ENCODE measurements at places on chromosomes 5 and 9.

- DNase-seq, result peak; percentile 65
Observed at GRCh38 chr5:176405656-176406435, 10.5 kb downstream of the CLTB start.

DNA sequence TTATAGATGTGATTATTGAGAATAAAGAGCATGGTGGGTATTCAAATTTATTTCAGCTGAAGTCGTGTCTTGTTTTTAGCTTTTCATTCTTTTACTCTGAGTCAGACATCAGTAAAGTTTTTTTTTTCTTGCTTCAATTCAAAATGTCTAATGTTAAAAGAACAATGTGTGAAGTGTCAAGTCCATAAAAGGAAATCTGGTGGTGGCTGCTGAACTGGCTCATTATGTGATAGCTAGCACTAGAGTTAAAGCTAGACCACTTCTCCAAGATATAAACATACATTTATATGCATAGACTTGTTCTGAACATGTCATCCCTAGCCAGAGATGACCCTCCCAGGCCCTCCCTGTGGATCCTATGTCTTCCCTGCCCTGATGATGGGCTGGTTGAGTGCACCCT lies 338.3 kb downstream of the RAB3C start:
- no peak for DNase-seq

- DNase-seq, result no peak
Observed at GRCh38 chr5:5755888-5756287, 333.4 kb downstream of the ICE1 start.

- peak; percentile 51 for DNase-seq
Observed at GRCh38 chr9:76419782-76420380, 25.7 kb upstream of the RFK start.

GRCh38 chr5:133925866-133926488 lies 42.4 kb downstream of the C5orf15 start:
- DNase-seq, result no peak

DNA sequence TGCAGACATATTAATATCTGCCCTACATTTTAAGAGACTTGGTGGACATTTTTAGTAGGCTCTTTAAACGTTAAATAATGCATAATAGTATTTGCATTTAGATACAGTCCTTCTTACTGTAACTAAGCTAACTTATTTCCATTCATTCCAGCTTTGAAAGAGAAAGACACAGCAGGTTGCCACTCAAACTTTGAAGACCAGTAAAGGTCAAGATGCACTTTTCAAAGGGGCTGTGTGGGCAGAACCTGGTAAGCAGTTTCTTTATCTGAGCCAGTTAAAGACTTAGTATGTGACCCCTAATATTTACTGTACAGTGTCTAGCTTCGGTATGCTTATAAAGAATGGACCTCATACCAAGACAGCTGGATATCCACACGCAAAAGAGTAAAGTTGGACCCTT lies 20.8 kb downstream of the PLGRKT start:
- DNase-seq, result no peak

DNA sequence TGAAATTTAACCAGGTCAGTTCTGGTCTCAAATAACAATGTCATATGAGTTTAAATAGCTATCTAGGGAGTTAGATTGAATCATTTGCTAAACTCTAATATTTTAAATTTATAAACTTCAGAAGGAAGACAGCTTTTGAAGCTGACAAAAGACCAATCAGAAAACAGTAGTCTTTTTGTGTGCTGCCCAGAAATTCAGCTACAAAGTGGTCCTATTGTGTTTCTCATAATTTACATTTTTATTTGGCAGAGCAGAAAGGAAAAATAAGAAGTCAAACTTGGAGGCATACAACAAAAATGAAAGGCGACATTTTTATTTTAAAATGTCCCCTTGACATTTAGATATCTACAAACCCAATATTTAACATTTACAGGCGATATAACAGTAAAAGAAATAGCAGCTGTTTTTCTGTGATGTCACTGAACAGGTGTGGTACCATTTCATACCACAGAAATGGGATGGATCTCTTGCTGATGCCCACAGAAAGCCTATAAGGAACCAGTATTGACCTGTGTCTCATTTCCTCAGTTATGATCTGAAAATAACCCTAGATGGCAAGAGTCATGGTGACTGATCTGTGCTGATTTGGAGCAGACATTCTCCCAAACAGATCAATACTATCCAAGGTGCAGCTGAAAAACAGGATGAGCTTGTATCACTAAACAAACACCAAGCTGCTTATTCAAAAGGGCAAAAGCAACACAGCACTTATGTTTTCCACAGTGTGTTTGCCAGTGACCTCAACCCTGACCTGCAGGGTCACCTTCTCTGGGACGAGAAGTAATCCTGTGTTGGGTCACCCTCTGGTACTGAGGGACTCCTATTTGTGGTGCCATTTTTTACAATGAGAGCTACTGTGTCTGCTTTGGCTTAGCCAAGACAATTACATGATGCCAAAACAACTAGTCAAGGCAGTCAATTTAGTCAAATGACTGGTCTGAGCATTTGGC lies 3.6 kb upstream of the FST start:
- DNase-seq, result no peak

- no peak for DNase-seq
Observed at GRCh38 chr5:157216391-157217142, 35.9 kb downstream of the ITK start.

DNA sequence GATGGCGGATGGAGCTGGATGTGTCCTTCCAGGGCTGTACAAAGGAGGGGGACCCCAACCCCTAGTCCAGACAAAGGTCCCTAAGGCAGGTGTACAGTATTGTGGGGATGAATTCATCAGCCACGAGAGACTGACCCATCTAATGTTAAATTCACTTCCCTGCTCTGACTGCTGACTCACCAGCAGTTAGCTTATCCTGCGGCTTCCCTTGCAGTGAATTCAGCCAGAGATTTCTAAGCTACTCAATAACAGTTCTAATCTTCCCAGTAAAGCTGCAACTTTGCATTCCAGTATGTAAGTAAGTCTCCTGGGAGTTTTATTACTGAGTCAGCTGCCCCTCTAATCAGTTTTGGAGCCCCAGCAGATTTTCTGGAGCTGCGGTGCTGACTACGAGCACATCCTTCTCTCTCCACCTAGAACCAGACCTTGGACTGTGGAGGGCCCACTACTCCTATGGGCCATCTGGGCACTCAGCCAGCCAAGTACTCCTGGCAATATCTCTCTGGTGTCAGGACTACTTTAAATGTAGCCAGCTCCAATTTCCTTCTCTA lies 16.1 kb downstream of the B4GALT1 start:
- DNase-seq, result peak; percentile 91

- DNase-seq, result peak; percentile 78
Observed at GRCh38 chr9:127589955-127590370, 22.1 kb upstream of the STXBP1 start.

GRCh38 chr9:20405616-20406015 lies 216.7 kb downstream of the MLLT3 start:
- DNase-seq, result no peak

DNA sequence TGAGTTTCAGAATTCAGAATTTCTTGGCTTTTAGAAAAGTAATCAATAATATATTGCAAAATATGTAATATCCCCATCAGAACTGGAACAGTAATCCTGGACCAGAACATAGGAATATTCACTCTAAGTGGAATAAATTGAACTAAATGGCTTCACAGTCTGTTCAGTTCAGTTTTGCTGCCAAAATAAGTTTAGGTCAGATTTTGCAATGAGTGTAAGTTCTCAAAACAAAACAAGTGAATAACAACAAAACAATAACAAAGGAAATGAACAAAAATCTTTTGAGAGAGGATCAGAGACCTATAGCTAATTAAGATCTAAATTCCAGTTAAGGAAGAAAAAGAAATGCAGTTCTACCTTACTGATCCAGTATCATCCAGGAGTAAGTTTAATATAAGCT lies 9.3 kb downstream of the PTGER4 start:
- DNase-seq, result no peak

DNA sequence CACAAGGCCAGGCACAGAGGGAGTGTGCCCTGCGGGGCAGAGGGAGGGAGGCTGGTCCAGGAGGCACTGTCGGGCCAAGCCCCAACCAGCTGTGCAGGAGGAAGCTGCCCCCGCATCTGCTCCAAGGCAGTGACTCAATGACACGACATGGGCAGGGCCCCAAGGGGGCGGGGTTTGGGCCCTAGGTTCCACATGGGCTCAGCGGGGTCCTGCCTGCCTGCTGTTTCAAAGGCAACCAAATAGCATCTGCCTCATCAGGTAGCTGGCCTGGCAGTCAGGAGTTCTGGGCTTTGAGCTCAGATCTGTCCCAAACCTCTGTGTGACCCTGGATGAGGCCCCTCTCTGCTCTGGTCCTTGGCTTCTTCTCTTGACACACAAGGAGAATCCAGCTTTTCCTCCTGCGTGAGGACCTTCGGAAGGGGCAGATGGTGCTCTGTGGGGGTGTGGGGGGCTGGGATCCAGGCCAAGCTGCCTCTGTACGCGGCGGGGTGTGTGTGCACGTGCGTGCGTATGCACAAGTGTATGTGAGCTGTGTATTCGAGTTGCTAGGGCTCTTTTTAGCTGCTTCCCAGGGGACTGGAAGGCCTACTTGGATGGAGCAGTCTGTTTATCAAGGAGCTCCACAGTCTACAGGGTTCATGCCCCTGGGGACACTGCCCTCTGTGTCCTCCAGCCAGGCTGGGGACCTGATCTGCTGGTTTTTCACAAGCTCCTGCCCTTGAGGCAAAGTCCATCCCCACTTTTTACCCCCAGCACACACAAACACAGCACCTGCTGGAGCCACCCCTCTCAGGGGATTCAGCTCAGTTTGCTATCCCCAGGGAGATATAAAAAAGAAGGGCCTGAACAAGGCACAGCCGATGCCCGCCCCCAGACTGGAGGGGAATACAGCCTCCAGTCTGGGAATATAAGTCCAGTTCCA lies 138.9 kb downstream of the RGS3 start:
- DNase-seq, result no peak

- DNase-seq, result peak; percentile 7
Observed at GRCh38 chr5:132260714-132261551, 3.4 kb downstream of the PDLIM4 start.

- DNase-seq, result no peak
Observed at GRCh38 chr5:178664141-178664540, 37.3 kb upstream of the CLK4 start.

DNA sequence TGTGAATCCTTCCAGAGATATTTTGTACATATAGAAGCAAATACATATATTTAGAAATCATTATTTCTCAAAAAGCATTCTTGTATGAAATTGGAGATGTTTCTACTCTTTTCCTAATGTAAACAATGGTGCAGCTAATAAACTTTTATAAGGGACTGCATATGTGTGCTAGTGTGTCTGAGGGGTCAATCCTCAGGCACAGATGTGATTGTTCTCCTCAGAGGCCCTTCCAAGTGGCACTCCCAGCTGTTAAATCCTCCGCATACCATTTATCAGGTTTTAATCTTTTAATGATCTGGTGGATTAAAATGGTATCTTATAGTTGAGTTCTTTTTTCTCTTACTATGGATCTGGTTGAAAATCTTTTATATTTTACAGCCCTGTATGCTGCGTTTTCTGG lies 5.6 kb upstream of the OMD start:
- DNase-seq, result no peak

GRCh38 chr9:91334053-91334452 lies 27.7 kb downstream of the AUH start:
- no peak for DNase-seq

DNA sequence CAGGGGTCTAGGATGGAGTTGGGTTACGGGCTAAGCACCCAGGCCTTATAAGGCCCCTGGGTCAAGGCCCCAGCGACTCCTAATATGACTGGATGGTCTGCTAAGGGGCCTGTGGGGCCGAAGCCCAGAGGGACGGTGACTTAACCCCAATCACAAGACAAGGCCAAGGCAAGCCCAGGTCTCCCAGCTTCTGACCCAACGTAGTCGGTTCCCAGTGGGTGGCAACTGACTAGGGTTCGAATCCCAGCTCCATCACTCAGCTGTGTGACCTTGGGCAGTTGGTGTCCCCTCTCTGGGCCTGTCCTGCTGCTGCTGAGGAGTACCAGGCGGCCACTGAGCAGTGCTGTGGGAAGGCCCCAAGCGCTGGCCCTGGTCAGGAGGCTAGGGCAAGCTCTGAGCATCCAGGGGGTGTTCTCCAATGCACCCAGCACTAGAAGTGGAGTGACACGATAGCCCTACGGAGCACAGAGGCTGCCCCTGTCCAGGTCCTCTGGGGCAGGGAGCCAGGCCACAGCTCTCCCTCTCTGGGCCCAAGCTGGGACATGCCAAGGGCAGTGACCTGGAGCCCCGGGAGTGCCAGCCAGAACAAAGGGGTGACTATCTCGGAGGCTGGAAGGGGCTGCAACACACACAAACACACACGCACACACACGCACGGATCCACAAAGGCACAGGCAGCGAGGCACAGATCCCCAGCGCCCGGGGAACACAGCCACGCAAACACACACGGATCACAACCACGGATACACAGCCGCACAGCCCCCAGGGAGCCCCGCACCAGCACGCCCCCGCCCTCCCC lies 512 bp downstream of the AK1 start:
- DNase-seq, result no peak

- DNase-seq, result no peak
Observed at GRCh38 chr9:99509065-99509745, 287.1 kb downstream of the SEC61B start.

GRCh38 chr5:166338801-166339200 lies 1952.6 kb upstream of the WWC1 start:
- no peak for DNase-seq

GRCh38 chr5:106321242-106321641 lies 1349.5 kb downstream of the EFNA5 start:
- no peak for DNase-seq

DNA sequence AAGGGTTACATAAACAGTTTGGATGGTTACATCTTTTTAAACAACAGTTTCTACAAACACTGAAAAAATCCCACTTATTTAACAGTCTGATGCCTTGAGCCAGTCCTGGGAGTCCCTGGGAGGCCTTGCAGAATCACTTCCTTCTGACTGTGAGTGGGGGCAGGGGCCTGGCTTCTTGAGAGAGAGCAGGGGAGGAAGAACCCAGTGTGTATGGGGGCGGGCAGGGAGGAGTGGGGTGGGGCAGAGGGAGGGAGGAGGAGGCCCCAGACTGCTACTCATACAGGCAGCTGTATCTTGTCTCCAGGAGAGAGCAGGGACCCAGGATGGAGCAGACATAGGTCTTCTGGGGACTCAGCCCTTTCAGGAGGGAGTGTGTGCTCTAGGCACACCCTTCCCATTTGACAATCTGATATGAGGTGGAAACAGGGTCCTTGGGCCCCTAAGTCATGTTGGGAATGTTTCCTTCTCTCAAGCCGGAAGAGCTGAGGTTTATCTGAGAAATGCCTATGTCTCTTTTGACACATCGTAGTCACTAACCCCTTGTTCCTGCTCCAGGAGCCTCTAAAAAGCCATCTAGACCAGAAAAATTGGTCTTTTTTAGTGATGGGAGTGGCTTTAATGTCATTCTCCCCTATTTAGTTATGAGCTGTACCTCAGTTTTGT lies 52.8 kb downstream of the IRF1 start:
- DNase-seq, result peak; percentile 63

- DNase-seq, result peak; percentile 73
Observed at GRCh38 chr9:130240410-130241197, 25.0 kb upstream of the HMCN2 start.

GRCh38 chr5:32450952-32451351 lies 6.4 kb upstream of the ZFR start:
- no peak for DNase-seq

GRCh38 chr5:128304088-128304487 lies 220.5 kb downstream of the SLC12A2 start:
- no peak for DNase-seq

GRCh38 chr9:86684148-86684547 lies 263.2 kb downstream of the GAS1 start:
- no peak for DNase-seq

- no peak for DNase-seq
Observed at GRCh38 chr5:117955831-117956230, 1032.5 kb downstream of the DTWD2 start.

GRCh38 chr9:26301659-26302058 lies 590.9 kb downstream of the CAAP1 start:
- DNase-seq, result no peak
